SHP77 treated with DMSO at 0.1 percent for 48 hours (cell line): ENCODE measurements at places on chromosomes 3 and 15.

GRCh38 chr3:193982258-193982659 is 153.7 kb upstream of the HES1 start:
- no peak for DNase-seq

GRCh38 chr3:42546691-42547213 is 35.0 kb downstream of the SEC22C start:
- no peak for DNase-seq

- DNase-seq = no peak
Observed at GRCh38 chr15:73393336-73393735, 24.6 kb upstream of the HCN4 start.

- DNase-seq = peak; percentile 8
Observed at GRCh38 chr15:65245096-65245856, 34.0 kb upstream of the CILP start.
